GM19239 (cell line): ENCODE measurements at places on chromosomes 3 and 15.

DNA sequence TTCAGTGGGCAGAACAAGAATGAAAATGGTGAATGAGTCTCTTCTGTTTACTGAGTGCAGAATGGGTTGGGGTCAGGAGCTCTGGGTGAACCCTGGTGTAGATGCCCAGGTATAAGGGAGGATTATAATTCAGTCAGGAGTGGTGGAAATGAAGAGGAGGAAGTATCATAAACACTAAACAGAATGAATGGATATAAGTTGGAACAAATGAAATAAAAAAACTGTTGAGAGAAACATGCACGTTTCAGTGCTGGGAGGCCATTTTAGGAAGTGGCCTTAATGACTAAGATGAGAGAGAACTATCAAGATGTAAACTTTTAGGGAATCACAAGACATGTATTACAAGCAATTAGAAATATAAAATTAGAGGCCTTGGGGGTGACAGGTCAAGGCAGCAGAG lies 32.8 kb upstream of the LEKR1 start:
- DNase-seq, result no peak

- DNase-seq, result no peak
These were observed 3.7 kb downstream of the DAZL start for GRCh38 chr3:16601537-16602005.

GRCh38 chr15:56358604-56359003 lies 6.6 kb upstream of the TEX9 start:
- DNase-seq, result no peak

DNA sequence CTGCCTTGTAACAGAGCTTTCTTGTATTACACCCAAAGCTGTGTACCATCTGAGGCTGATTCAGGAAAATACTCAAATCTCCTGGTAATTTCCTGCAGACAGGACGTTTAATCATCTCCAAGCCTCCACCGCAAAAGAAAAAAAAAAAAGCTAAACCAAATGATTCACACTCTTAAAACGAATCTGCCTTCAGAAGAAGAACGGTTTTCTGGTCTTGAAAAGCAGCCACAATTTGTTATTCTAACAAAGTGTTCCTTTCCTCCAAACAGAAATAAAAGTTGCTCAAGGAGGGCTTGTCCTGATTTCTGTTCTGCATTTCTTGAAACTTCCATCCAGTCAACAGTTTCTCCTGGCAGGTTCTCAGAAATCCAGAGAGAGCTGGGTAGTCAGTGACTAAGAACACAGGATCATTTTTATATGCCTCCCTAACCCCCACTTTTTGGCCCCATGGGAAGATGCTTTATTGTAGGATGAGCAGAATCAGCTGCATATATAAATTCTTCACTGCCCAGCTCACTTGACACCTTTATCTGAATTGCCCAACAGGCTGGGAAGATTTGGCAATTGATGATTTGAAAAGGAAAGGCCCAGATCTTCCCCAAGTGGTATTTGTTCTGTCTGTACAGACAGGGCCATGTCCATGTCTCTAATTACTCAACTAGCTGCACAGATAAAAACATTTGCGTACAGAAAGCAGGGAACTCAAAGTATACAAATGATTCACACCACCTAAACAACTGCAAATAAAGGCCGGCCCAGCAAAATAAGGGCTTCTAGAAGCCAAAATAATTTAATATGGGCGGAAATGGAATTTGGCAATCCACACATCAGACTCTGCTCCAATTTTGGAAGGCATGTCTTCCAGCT lies 41.0 kb upstream of the PRICKLE2 start:
- DNase-seq, result no peak

DNA sequence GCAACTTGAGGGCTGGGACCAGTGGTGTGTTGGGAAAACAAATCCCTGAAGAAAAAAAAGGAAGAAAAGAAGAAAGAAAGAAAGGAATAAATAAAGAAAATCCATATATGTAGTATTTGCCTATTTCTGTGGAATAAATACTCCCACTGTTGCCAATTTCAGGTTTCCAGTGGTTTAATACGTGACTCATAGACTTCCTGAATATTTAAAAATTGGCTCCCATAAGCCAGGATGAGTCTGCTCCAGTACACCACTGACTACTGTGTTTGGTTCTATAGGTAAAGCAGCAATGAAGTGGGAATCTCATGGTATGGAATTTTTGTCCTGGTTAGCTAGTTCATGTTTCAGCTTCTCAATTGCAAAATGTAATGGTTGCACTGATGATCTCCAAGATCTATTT lies 31.6 kb downstream of the PYDC2 start:
- no peak for DNase-seq

GRCh38 chr15:69997813-69998212 lies 99.9 kb downstream of the TLE3 start:
- DNase-seq, result no peak

DNA sequence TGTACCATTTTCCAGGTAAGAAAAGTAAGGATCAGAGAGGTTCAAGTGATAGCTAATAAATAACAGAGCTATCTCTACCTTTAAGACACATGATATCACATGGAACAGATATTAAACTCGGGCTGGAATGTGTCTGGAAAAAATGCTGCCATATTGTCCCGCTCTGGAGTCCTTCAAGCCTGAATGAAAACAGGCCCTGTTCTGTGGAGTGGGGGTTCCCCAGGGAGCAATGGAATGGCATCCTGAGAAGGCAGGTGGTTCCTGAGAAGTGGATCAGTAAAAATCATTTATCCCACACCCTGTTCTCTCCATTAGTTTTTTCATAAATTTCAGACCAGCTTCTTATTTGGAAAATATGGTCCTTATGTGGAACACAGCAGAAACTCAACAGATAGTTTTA lies 57.3 kb upstream of the PRTG start:
- no peak for DNase-seq

DNA sequence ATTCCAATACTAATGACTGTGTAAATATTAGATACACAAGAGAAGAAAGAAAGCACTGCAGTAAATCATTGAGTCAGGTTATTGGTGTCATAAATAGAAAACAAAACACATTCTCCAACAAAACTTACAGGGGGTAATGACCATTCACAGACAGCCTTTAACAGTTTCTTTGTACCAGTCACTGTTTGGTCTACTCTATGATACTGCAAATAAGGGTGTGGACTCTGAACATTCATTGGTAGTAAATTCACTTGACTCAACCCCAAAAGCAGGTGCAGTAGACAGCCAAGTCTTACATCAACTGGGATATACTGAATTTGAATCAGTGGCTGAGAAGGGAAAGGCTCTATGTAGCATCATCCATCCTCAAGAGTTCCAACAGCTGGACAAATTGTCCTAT lies 463.5 kb downstream of the FOXP1 start:
- DNase-seq, result no peak

DNA sequence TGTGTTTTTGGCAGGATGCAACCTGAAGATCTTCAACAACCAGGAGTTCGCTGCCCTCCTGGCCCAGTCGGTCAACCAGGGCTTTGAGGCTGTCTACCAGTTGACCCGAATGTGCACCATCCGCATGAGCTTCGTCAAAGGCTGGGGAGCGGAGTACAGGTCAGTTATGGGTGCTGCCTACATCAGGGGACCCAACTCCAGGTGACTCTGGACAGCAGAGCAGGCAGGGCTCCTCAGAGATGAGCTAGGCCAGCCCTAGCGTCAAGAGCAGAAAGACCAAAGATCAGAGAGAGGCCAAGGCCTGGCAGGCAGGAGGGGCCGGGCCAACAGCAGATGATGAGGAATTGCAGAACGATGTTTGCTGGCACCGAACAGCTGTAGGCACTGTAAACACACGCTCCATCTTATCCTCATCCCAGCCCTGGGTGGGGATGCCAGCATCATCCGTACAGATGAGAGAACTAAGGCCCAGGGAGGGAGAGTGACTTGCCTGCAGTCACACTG lies 67.1 kb downstream of the AAGAB start:
- DNase-seq, result no peak

- DNase-seq, result no peak
These were observed 239.4 kb downstream of the CHST2 start for GRCh38 chr3:143358793-143359491.

- no peak for DNase-seq
These were observed 487 bp downstream of the ITIH4 start for GRCh38 chr3:52829906-52830463.

GRCh38 chr15:95347837-95348236 lies 982.7 kb upstream of the NR2F2 start:
- DNase-seq, result no peak

- DNase-seq, result peak; percentile 35
These were observed 112.1 kb upstream of the ICE2 start for GRCh38 chr15:60590935-60591495.

- DNase-seq, result no peak
These were observed 22.1 kb downstream of the ARHGAP31 start for GRCh38 chr3:119316313-119316670.

DNA sequence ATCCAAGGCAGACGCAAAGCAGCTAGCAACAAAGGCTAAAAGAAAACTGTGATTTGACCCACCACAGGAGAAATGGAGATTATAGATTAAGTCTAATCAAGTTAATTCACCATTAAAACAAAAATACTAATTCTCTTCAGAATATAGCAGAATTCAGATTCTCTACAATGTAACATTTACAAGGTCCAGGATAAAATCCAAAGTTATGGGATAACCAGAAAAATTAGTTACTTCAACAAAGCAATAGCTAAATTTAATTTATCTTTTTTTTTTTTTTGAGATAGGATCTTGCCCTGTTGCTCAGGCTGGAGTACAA lies 284.6 kb upstream of the MANF start:
- DNase-seq, result no peak

- DNase-seq, result no peak
These were observed 18.6 kb downstream of the NDUFB4 start for GRCh38 chr3:120614765-120615164.

- DNase-seq, result no peak
These were observed 8.3 kb downstream of the RPL14 start for GRCh38 chr3:40465456-40465855.

DNA sequence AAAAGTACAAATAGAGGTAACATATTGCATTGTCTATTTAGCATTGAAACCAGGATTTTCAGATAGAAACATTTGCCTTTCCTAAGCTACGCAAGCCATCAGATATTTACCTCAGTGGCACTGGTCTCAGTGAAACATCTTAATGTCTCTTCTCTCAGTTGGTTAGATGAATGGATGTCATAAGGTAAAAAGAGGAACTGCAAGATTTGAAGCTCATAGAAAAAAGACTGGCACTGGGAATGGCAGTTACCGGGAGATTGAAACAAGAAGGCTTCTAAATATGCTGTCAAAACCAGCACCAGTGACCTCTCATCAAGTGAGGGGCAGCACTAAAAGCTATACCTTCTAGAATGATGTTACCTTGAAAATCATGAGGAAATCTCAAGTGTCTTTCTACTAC lies 486.4 kb downstream of the FHIT start:
- DNase-seq, result no peak

DNA sequence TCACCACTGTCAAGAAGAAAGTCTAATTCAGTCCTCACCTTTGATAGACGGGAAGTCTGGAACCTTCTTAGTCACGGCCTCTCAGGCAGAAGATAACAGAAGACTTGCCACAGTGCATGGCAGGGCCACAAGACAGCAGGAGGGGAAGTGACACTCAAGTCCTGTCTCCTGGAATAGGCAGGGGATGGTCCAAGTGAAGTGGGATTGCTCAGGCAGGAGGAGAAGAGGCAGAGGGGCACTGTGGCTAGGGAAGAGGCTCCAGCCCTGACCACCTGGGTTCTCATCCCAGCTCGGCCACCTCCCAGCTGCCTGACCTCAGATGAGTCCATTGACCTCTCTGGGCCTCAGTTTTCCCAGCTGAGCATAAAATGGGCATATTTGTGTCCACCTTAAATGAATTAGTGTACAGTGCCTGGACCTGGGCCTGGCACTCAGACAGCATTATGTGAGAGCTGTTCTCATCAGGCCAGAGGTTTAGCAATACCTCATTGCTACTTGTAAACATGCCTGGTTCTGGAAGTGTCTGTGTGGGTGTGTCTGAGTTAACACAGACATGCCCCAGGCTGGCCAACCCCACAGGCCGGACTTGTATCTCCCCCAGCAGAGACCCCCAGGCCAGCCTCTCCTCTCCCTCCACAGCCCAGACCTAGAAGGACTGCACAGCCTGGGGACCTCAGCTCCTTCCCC lies 11.5 kb upstream of the PCSK6 start:
- no peak for DNase-seq

- no peak for DNase-seq
These were observed 67.2 kb downstream of the LIPC start for GRCh38 chr15:58498821-58499580.

GRCh38 chr15:84979651-84980050 lies 2.0 kb upstream of the PDE8A start:
- no peak for DNase-seq

DNA sequence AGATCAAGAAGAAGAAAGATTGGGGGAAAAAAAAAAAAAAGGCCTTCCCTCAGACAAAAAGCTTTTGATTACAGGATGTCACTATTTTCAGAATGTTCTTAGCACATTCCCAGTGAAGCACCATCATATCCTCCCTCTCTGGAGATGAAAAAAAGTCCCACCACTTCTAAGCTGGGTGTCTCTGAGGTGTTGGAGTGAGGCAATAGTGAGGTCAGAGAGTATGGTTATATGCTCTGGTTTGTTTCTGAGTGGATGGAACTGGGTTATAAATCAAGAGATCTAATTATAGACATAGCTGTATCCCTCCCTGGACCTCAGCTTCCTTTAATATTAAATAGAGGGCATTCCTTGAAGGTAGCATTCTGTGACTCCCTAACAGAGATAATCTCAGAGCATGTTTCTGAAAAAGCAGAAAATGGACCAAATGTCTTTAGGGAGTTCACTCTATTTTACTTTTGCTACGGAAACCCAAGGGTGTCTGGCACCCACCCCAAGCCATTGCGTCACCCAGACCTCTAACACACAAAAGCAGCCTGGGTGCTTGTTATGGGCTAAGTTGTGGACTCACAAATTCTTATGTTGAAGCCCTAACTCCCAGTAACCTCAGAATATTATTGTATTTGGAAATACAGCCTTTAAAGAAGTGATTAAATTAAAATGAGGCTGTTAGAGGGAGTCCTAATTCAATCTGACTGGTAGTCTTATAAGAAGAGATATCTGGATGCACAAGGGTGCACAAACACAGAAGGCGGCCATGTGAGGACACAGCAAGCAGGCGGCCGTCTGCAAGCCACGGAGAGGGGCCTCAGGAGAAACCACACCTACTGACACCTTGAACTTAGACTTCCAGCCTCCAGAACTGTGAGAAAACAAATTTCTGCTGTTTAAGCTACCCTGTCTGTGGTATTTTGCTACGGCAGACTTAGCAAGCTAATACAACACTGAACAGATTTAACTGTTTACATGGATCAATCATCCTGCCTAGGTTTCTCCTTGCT lies 81.5 kb downstream of the MB21D2 start:
- DNase-seq, result no peak

DNA sequence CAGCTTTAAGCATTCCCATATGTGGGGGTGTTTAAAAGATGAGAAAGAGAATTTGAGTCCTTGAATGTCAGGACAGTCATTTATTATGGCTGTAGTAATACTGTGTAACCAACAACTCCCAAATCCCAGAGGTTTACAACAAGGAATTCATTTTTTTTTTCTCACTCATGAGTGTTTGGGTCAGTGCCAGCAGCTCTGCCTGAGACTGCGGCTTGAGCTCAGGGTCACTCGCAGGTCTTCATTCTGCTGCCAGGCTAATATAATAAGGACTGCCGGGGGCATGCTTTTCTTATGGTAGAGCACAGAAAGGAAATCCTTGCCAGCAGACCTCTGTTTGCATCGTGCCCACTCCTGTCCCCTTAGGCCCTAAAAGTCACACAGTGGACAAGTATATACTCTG lies 277.9 kb upstream of the LMCD1 start:
- DNase-seq, result no peak
